GM13976 (cell line): ENCODE measurements at places on chromosomes 5 and 9.

- DNase-seq = no peak
These were observed 361.6 kb upstream of the SLC30A5 start for GRCh38 chr5:68732251-68732650.

- no peak for DNase-seq
These were observed 52.1 kb downstream of the MARCHF3 start for GRCh38 chr5:126978258-126978657.

GRCh38 chr9:123220127-123220526, 48.3 kb downstream of the STRBP start:
- no peak for DNase-seq

DNA sequence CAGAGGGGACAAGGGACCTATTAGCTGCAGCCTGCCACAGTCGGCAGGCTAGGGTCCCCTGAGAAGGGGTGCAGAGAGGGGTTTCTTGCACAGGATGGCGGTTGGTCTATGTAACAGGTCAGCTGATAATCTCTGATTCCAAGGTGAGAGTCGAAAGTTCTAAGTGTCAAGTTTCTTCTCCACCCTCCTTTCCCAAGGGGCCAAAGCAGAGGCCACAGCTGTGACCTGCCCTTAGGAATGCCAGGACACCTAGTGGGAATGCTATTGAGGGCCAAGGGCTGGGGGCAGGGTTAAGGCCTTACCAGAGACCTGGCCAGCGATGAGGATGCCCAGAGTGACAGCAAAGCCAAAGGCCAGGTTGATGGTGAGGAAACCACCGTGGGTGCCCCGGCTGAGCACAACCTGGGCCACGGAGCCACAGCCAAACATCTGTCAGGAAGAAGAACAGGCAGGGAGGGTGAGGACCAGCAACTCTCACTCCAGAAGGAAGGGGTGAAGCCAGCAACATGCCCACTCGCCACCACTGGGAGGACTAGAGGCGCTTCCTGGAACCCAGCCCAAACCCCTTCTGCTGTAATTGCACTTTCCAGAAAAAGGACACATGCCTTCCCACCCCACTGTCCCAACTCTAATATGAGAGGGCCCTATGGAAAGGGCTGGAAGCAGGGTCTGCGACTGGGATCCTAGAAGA, 3.8 kb downstream of the AQP3 start:
- no peak for DNase-seq

DNA sequence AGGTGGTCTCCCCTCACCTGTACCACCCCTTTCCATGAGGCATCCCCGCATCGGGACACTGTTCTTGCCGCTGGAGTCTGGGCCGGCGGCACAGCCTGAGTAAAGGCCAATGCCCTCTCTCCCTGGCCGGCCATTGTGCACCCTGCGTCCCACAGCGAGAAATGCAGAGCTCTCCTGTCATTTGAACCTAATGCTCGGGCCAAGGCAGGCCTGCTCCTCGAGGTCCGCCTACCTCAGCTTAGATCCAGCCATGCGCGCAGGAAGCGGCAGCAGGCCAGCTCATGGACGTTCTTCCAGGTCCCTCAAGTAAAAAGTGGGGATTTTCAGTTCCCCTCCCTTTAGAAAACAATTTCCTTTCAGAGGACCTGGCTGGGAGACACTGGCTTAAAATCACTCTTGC, 135.0 kb downstream of the HSD17B3 start:
- no peak for DNase-seq

GRCh38 chr9:88925481-88925880, 65.8 kb upstream of the S1PR3 start:
- DNase-seq = no peak
